ENCODE measurements at places on chromosomes 11 and 22.
A peak's percentile ranks its signal among the peaks of the same experiment; 100 is the strongest.

DNA sequence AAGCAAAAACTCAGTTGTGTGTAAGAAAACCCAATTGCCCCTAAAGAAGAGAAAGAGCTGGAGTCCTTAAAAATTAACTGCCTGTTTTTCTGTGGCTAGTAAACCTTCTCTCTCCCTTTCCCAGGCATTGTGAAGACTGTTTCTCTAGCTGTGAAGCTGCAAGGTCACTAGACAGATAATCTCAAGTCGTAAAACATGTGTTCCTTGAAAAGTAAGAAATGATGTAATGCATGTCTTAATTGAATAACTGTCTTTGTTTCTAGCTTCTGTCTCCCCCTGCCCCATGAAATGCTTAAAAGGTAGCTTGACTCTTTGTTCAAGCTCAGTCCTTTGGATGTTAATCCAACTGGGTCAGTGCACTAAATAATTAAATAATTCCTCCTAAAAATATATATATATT, 29.5 kb upstream of the FAM181B start:
- no peak for DNase-seq

- DNase-seq, result no peak
Measured at GRCh38 chr11:120012245-120012644, 125.7 kb downstream of the TRIM29 start.

DNA sequence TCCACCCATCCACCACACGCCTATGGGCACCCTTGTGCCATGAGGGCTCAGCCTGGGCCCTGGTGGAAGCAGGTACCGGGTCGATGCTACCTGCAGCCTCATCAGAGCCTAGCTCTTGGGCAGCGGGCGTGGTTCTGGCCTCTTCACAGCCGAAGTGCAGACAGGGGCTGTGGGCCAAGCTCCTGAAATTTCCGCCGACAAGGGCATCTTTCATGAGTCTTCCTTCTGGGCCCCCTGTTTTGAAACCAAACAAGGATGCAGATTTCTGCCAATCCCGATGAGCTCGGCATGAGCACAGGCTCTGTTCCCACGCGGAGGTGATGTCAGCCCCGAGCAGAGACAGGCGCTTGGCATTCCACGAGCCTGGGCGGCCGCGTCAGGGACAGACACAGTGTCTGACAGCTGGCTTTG, 22.6 kb upstream of the MGAT3 start:
- no peak for DNase-seq

DNA sequence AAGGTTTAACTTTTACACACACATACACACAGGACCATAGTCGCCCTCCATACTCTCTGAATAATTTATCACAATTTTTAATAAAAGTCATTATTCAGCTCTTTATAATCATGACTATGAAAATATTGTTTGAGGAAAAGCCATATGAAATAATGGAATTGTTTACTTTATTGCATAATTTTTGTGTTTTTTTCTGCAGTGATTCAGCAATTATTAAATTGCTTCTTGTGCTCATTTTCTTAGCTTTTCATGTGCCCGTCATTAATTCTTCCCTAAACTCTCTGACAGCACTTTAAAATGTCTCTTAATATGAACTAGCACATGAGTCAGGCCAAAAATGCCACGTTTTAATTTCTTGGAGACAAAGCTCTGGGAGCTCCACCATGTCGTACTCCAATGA, 77.5 kb upstream of the ALX4 start:
- no peak for DNase-seq

GRCh38 chr11:76783896-76784813, 999 bp downstream of the TSKU start:
- no peak for DNase-seq

- DNase-seq, result peak; percentile 57
Measured at GRCh38 chr11:67240576-67241389, 25.5 kb upstream of the GRK2 start.

DNA sequence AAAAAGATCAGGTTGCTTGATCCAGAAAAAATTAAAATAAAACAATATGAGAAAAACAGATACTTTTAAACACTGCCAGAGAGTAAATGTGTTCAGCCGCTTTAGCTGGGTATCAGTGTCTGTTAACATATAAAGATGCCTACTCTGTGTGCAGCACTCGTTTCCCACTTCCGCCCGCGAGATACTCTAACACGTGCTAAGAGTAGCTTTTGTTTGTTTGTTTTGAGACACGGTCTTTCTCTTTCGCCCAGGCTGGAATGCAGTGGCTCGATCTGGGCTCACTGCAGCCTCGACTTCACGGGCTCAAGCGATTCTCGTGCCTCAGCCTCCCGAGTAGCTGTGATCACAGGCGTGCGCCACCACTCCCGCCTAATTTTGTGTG, 531 bp upstream of the MEN1 start:
- DNase-seq, result no peak

GRCh38 chr11:8631395-8632118, 37.5 kb upstream of the STK33 start:
- DNase-seq, result no peak

GRCh38 chr11:62400760-62401159, 18.1 kb upstream of the SCGB1A1 start:
- DNase-seq, result no peak

- no peak for DNase-seq
Measured at GRCh38 chr11:70032943-70033710, 45.0 kb upstream of the ANO1 start.

DNA sequence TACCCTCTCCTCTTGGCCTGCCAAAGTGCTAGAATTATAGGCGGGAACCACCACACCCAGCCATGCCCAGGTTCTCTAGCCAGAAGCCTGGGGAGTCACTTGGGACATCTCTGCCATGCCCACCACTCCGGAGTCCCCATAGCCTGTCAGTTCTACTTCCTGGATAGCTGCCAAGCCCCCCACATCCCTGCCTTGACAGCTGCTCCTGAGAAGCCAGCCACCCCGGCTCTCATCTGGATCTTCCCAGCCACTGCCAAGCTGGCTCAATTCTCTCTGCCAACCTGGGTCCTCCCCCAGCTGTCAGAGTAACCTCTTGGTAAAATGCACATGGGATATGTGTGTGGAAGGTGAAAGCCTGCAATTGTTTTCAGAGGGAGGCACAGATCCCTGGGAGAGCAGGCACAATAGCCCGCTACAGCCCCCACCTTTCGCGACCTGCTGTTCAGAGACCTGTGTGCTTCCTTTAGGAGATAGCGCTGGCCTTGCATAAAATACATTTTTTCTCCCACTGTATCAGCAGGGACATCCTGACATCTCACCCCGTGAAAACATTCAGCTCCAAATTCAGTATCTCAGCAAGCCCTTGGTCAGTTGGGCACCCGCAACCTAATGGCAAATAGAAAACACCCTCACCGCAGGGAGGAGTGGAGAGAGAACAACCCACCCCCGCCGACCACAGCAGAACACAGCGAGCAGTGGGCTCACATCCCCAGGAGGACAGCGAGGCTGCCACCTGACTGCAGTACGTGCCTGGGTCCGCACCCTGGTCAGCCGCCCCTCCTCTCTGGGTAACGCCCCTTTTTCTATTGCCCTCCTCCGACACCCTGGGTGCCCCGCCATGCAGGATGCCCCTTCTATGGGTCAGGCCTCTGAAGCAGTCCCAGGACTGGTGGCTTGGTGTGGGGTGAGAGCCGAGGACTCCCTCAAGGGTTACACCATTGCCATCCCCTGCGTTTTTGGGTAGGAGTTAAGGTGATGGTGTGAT, 1342.2 kb downstream of the BRD1 start:
- DNase-seq, result no peak

DNA sequence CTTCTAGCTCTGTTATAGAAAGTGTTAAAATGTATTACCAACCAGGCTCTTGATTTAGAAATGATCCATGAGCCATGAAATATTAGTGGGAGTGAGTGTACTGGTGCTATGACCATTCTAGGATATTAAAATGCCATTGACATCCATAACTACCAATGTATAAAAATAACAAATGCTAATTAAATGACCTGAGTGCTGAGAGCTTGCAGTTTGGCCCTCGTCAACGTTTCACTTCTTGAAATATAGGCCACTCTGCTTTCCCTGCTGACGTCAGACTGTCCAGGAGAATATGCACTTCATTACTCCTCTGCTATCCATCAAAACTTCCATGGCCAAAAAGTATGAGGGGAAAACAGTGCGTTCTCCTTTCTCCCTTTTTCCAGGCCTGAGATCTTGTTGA, 563.1 kb downstream of the METTL15 start:
- DNase-seq, result no peak

- DNase-seq, result peak; percentile 42
Measured at GRCh38 chr11:57459164-57460021, 935 bp upstream of the RTN4RL2 start.

GRCh38 chr11:63999349-64000025, 13.2 kb downstream of the OTUB1 start:
- peak; percentile 58 for DNase-seq

DNA sequence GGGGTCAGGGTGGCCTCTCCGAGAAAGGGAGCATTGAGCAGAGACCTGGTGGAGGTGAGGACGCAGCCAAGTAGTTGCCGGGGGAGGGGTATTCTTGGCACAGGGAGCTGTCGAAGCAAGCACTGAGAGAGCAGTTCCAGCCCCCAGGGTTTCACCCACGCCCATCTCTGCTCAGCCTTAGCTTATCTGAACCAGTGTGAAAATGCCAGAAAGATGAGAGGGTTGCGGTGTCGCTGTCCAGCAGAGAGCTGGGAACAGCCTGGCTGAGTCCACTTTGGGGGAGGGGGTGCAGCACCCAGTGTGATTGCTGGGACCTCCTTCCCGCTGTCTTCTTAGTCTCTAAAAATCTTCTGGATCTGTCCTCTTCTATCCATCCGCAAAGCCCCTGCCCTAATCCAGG, 123.3 kb upstream of the TBCEL start:
- DNase-seq, result no peak

DNA sequence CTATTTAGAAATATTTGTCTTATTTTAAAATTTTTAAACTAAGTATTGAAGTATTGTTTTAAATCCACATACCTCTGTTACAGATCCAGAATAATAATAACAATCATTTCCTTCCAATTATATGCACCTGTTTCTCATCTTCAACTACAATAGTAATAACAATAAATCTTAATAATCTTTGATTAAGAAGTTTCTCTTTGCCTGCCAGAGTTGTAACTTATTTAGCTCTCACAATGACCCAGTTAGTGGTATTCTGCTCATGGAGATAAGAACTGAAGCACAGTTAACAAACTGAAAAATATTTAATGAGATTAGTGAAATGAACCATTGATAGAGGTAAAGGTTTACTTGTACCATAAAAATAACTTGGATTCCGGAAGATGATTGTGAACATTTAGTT, 796.3 kb downstream of the LUZP2 start:
- no peak for DNase-seq

DNA sequence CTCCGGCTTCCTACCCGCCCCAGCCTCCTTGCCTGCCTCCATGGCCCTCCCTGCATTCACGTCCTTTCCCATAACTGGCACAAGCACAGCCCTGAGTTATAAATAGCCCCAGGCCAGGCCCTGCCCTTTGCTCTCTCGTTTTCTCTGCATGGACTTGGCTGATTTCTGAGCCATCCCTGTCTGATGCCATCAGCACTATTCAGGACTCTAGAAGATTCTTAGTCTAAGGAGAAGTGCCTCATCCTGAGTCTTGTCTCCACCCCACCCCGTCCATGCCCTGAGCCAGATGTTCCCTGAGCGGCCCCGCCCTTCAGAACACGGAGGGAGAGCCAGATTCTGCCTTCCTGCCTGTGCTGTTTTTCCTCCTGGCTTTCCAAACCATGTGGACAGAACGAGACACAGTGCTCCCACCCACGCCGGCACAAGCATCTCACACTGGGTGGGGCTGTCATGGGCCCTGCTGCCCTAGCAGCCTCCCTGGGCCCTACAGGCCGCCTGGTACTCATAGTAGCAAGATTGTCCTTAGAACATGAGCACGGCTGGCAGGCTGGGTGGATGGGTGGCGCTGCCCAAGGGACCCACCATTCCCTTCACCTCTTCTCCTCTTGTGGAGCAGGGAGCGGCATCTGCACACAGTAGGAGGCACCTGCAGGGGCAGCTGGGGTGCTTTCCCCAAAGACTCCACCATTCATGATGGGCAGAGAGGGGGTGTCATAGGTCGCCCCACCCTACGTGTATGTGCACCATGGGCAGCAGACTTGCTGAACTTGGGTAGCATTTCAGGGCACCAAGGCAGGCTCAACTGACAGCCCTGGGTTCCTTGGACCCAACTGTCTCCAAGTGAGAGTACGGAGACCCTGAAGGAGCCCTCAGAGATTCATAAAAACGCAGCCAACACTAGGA, 76.9 kb downstream of the BCR start:
- no peak for DNase-seq

DNA sequence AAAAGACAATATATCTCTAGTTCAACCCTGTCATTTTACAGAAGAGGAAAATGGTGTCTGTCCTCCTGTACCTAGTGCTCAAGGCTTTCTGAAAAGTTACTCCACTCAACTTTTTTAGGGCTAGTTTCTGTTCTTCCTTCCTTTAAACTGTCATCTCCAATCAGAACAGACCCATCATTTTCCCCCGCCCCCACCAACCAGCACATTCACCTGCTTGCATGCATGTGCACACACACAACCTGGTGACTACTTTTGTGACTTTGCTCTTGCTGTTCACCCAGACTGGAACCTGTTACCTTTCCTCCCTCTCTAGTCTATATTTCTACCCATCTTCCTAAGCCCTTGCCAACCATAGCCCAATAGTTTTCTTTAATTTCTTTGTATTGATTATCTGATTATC, 5.6 kb downstream of the FBXO7 start:
- DNase-seq, result no peak

DNA sequence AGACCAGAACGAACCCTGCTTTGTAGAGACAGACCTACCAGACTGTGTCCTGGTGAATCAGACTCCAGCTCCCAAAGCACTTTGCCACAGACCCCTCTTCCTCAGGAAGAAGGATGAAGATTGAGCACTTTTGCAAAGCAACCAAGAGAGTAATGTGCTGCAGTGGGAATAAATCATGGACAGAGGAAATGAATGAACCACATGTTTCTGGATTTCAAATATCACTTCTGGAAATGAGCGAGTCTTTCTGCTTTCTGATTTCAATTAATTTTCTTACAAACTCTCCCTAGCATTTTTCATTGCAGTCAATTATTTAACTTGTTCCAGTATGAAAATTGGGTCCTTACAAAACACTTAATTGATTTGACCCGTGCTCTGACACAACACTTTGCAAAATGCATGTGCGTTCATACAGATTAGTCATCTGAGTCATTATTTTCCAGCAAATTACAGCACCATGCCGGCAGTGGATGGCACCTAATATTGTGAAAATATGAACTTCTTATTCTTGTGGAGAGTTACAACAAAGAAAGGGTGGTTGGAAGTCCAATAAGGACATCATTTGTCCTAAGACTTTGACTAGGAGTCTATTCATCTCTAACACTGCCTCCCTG, 315.9 kb upstream of the CCDC90B start:
- no peak for DNase-seq

DNA sequence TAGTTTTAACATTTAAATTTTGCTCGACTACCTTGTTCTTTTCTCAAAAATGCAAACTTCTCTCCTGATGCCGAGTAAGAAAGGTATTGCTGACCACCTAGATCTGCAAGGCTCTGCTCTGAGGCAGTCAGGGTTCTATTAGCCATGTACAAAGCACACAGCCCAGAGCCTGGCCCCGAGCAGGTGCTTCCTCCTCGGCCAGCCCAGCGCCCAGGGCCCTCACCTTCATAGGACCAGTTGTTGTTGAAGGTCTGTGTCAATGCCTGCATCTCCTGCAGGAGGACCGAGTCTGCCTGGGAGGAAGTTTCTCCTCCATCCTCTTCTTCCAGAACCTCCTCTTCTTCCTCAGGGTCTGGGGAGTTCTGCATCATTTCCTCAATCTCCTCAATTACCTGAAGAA, 35.8 kb downstream of the FEZ1 start:
- no peak for DNase-seq

GRCh38 chr22:48337957-48338792, 1489.5 kb downstream of the BRD1 start:
- DNase-seq, result no peak

GRCh38 chr22:41913842-41914534, 886 bp downstream of the SHISA8 start:
- no peak for DNase-seq

- no peak for DNase-seq
Measured at GRCh38 chr11:101346591-101346990, 217.0 kb upstream of the PGR start.
